SK-N-DZ (cell line): ENCODE measurements at places on chromosomes 1 and 21.

DNA sequence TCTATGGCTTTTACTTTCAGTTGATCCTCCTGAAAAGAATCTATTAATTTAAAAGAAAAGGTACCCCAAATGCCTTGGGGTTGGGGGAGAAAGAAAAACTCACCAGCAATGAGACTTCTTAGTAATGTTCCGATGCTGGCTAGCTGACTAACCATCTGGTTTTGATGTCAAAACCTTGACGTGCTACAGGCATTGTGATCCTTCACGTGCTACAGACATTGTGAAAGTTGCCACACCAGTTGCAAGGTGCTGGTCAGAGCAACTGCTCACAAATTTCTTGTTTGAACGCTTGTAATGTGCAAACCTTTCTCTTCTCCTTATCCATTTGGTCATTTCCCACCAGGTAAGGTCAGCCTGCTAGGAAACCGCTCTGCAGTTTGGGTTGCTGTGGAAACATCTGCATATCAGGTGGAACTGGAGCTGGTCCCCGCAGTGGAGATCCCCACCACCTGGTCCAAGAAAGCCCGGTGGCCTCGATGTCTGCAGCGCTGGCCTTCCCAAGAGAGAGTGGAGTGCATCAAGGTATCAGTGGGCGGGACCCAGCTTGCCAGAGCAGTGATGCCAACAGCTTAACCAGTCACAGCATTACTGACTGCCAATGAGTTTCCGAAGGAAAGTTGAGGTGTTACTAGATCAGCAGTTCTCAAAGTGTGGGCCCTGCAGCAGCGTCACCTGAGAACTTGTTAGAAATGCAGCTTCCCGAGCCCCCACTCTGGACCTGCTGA is 16.1 kb downstream of the MAB21L3 start:
- no peak for DNase-seq

GRCh38 chr1:58251430-58252073 is 295.0 kb downstream of the OMA1 start:
- peak; percentile 35 for DNase-seq

DNA sequence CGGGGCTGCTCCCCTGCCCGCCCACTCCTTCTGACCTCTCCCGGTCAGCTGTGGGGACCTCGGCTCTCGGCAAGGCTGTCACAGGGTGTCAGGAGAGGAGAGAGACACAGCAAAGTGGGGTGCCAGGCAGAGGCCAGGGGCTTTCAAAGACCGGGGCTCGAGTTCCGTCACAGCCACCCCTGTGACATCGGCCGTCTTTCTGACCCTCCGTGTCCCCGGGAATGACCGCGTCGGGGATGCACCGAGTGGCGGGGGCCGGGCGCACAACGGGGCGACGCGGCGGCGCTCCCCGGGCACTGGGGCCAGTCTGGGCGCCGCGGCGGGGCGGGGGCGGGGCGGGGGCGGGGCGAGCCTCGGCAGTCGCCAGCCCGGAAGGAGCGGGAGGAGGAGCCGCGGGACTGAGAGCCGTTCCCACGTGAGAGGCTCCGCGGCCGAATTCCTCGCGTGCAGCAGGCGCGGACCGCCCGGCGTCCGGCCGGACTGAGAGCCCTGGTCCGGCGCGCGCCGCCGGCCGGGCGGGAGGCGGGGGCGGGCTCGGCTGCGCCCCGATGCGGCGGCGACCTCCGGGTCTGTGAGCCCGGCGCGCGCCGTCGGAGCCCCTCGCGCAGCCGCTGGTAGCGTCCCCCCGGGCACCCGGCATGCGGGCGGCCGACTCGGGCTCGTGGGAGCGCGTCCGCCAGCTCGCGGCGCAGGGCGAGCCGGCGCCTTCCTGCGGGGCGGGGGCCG is 229.7 kb upstream of the TMEM51 start:
- DNase-seq: no peak

DNA sequence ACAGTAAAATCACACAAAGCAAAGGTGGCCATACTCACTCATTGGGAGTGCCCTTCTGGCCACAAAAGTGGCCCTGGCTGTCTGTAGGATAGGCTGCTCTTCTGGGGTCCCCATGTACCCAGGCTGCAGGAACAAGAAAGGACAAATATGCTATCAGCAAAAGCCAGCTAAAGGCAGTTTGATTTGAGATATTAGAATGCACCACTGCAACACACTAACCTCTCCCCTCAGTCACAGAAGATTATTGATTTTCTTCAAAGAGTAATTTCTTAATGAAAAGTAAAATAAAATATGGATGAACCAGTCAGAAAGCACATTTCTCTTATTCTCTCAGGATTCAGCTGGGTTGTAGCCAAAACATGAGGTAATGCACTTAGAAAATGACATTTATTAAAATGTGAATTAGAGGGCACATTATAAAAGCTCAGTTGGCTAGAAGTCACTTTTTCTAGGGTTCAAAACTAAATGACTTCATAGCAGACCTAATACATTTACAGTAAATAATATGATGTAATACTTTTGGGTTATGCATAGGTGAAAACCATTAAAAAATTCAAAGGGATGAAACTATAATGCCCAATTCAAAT is 140.8 kb downstream of the LHX8 start:
- no peak for DNase-seq

DNA sequence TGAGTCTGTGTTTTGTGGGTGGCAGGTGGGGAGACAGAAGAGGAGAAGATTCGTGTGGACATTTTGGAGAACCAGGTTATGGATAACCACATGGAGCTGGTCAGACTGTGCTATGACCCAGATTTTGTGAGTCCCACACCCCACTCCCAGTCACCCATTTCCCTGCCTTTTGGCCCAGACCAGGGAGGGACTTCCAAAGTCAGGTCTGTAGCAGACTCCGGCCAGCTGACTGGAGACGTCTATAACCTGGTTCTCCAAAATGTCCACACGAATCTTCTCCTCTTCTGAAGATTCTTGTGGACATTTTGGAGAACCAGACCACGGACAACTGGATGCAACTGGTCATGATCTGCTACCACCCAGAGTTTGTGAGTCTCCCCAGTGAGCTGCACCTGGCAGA is 1.6 kb downstream of the GSTM5 start:
- no peak for DNase-seq

DNA sequence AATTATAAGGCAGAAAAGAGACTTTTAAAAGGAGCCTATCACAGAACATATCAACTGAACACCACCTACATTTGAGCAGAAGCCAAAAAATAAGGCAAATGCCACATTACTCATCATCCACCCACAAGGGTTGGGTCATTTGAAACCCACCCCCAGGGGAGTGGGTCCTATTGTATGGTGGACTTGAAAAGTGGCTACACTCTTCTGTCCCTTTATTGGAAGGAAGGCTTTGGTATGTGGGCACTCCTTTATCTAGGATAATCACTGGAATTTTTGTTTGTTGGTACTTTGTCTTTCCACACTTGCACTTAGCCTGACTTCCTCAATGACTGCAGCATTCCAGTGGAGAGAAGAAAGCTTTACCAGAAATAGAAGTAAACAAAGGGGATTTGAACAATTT is 157.2 kb upstream of the COL11A1 start:
- no peak for DNase-seq

DNA sequence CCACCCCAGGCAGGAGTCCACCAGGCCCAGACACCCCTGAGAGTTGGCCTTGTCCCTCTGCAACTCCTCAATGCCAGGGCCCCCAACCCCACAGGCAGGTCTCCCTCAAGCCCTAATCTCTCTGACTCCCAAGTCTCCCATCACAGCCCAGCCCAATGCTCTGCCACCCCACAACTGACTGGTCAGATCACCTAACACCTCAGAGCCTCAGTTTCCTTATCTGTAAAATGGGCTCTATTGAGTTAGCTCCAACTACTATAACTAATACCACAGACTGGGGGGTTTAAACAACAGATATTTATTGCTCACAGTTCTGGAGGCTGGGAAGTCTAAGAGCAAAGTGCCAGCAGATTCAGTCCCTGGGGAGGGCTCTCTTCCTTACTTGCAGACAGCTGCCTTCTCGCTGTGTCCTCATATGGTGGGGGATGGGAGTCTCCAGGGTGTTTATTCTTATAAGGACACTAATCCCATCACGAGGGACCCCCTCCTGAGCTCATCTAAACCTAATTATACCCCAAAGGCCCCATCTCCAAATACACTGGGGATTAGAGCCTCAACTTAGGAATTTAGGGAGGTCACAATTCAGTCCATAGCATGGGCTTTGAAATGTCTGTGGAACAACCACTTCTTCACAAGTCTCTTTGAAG is 34.9 kb upstream of the ZC3H12A start:
- no peak for DNase-seq

DNA sequence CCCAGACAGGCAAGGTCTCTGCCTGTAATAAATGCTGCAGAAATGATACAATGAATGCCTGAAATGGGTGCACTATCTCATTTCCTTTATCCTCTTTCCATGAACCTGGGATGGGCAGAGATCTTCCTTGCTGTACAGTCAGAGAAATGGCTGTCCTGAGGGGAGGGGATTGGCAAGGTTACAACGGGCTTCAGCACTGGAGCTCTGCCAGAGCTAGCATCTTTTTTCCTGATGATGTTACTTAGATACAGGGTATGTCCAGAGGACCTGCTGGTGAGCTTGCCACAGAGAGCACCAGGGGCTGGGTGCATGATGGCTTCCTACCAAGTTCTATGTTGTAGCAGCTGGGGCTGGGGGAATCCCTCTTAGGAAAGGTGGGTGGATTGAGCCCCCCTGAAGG is 115.1 kb downstream of the PLXNA2 start:
- DNase-seq: no peak

- DNase-seq: no peak
Observed at GRCh38 chr1:46278807-46279206, 24.6 kb downstream of the LRRC41 start.

GRCh38 chr1:215360758-215361157 is 206.3 kb upstream of the KCTD3 start:
- no peak for DNase-seq

DNA sequence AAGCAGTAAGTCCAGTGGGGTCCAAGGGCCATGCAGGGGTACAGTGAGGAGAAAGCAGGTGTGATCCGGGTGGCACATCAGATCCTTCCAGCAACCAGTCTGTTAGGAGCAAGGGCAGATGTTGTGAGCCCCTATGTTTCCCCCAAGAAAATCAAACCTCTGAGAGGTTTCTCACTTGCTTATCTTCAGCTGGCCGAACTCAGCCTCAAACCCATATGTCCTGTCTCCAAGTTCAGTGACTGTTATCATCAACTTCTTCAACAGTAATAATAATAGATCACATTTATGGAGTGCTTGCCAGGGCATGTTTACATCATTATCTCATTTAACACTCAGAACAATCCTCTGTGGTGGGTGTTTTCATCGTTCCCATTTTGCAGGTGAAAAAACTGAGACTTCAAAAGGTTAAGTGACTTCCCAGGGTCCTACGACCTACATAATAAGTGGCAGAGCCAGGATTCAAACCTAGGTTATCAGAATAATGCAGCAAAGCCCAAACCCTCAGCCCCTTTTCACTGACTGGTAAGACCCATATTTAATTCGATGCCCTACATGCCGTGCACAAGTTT is 3.3 kb downstream of the CAPN2 start:
- DNase-seq: no peak

GRCh38 chr1:152656459-152656858 is 6.7 kb upstream of the LCE2D start:
- DNase-seq: no peak

- DNase-seq: no peak
Observed at GRCh38 chr1:2360588-2361364, 30.6 kb downstream of the MORN1 start.

DNA sequence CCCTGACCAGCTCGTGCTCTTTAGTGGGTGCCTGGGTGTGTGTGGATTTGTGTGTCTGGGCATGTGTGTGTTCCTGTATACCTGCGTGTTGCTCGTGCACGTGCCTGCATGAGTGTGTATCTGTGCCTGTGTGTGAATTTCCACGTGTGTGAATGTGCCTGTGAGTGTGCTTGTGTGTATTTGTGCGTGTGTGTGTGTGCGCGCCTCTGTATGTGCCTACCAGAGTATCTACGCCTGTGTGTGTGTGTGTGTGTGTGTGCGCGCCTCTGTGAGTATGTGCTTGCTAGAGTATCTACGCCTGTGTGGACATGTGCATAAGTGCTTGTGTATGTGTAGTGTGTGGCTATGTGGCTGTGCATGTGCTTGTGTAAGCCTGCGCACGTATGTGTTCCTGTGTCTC is 691 bp upstream of the SELENBP1 start:
- DNase-seq: no peak

DNA sequence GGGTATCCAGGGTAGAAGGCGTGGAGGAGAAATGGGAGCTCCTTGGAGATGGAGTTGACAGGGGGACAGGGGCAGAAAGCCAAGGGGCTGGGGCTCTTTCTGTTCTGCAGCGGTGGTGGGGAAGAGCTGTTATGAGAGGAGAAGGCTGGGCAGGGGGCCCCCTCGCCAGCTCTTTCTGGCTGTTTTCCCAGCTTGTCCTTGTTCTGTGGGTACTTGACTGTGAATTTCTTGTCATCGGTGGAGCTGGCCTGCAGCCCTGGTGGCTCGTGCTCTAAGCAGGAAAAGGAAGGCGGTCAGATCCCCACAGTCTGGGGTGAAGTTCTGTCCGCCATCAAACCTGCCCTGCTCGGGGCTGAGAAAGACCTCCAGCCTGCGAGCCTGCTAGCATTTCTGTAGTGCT is 7.6 kb downstream of the ZNF683 start:
- DNase-seq: no peak

GRCh38 chr1:203528063-203528462 is 34.1 kb downstream of the OPTC start:
- DNase-seq: no peak
